CD4-positive, alpha-beta T cell treated with Interleukin-2 at 100 ng/mL for 4 hours (primary cell): ENCODE measurements at places on chromosomes 4 and X.

- DNase-seq = no peak
Observed at GRCh38 chr4:147547314-147548056, 66.6 kb downstream of the EDNRA start.

GRCh38 chr4:78100060-78100459 is 42.9 kb downstream of the FRAS1 start:
- no peak for DNase-seq

- no peak for DNase-seq
Observed at GRCh38 chr4:106676173-106676921, 307.8 kb upstream of the GIMD1 start.

- DNase-seq = peak; percentile 15
Observed at GRCh38 chrX:136697156-136697555, 49.2 kb downstream of the CD40LG start.

- no peak for DNase-seq
Observed at GRCh38 chr4:138981930-138982390, 33.6 kb upstream of the NOCT start.

DNA sequence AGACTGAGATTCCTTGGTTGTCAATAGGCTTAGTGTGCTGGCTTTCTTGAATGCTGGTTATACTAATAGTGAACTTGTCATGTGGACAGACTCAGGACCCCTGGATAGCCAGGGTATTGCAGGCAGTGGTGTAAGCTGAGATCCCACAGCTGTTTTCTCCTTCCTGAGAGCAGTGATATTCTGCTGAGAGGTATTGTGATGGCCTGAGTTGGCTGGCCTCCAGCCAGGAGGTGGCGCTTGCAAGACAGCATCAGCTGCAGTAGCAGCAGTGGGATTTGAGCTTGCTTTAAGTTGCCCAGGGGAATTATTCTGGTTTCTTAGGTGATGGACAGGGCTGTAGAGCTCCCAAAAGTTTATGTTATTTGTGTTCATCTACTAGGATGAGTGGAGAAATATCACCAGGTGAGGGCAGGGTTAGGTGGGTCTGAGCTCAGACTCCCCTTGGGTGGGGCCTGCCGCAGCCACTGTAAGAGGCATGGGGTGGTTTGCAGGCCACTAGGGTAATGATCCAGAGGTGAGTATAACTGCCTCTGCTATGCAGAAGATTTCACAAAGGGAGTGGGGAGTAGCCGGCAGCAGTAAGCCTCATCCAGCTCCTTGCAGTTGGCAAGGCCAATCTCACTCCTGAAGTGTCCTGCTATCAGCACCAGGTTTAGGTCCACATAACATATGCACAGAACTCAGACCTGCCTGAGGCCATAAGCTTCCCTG is 66.2 kb downstream of the IL15 start:
- no peak for DNase-seq

- peak; percentile 38 for DNase-seq
Observed at GRCh38 chr4:143773998-143774895, 73.8 kb upstream of the FREM3 start.

- DNase-seq = no peak
Observed at GRCh38 chrX:53018627-53019026, 30.0 kb upstream of the GPR173 start.

DNA sequence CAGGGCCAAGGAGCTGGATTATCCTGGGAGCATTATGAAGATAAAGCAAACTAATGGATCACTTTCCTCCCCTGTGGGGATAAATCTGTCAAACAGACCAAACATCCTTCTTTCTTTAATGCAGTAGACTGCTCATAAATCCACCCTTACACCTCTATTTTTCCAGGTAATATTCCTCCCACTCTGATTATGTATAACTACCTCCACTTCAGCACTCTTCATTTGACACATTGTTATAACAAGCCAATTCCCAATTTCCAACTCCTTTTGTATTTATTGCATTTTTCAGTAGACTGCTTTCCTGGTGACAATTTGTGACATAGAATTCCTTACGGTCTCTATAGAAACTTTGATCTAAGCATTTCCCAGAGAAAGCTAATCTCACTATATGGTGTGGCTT is 115.0 kb upstream of the PRKG2 start:
- DNase-seq = no peak

- DNase-seq = no peak
Observed at GRCh38 chr4:114927881-114928280, 185.5 kb downstream of the NDST4 start.

DNA sequence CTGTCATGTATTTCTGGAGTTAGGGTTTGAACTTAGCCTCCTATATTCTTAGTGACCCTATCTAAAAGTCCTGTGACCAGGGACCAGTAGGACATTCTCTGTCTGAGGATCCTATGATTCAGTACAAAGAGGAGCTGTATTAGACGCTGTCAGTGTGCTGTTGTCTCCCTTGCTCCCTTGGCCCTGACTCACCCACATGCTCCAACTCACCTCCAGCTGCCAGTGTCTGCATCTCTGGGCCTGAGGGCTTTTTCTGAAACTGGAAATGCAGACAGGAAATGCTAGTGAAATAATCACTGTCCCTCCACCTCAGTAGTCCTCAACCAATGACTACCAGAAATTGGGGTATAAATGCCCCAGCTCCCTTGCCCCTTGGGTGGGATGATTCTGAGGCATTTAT is 535.3 kb upstream of the RPS6KA3 start:
- DNase-seq = no peak

GRCh38 chr4:15781427-15782095 is 3.4 kb downstream of the CD38 start:
- no peak for DNase-seq

- DNase-seq = no peak
Observed at GRCh38 chrX:13198056-13198761, 121.6 kb downstream of the ATXN3L start.

- no peak for DNase-seq
Observed at GRCh38 chr4:42492962-42493361, 95.7 kb downstream of the SHISA3 start.

GRCh38 chr4:188109157-188109755 is at the start of gene TRIML2:
TRIML2 (minus strand) TSS chr4:188109603; CDS start chr4:188105368, 4,235 bp downstream.
- no peak for DNase-seq

DNA sequence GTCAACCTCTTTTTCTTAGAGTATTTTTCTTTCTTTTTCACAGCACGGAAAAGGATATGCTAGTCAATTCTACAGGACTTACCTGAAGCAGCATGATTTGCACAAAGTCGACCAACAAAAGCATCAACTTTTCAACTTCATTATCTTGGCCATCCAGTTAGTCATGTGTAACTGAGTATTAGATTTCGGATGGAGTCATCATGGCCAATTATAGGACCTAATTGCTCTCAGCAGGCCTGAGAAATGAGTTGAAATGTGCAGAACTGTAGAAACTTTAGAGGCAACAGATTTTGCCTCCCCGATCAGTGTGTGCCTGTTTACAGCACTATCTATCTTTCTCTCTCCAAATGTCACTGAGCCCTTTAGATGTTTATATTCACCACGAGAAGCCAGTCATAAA is 41.0 kb downstream of the PCDH10 start:
- no peak for DNase-seq

DNA sequence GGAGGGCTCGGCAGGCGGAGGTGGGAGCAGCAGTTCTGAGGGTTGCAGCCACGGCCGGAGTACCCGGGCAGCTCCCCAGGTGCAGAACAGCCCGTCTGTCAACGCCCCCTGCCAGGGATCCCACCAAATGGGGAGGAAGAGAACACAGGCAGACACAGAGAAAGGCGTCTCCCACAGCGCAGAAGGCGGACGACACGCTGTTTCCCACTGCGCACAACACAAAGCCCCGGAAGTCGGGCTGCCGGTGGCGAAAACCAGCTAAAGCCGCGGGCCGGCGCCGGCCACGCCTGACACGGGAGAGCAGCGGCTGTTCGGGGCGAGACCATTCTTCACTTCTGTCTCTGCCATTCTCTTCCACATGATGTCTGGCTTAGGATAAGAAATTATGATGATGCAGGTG is 31.6 kb downstream of the CTBP1 start:
- no peak for DNase-seq

DNA sequence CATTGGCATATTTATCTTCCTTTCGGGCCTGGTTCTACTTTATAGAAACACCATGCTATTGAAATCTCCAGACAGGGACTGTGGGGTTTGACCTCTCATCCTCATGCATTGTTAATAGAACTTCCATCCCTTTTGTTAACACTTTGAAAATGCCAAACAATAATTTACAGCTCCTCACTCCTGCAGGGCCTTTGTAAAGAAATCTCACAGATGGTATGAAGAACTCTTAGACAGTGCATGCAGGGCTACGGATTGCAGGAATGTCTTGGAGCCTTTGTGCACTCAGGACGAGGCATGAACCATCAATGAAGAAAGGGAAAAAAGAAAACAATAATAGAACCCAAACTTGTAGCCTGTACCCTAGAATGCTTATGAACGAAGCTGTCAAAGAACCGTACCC is 92.8 kb upstream of the TMEM47 start:
- no peak for DNase-seq

GRCh38 chrX:148885203-148885602 is 384.8 kb downstream of the AFF2 start:
- DNase-seq = no peak

DNA sequence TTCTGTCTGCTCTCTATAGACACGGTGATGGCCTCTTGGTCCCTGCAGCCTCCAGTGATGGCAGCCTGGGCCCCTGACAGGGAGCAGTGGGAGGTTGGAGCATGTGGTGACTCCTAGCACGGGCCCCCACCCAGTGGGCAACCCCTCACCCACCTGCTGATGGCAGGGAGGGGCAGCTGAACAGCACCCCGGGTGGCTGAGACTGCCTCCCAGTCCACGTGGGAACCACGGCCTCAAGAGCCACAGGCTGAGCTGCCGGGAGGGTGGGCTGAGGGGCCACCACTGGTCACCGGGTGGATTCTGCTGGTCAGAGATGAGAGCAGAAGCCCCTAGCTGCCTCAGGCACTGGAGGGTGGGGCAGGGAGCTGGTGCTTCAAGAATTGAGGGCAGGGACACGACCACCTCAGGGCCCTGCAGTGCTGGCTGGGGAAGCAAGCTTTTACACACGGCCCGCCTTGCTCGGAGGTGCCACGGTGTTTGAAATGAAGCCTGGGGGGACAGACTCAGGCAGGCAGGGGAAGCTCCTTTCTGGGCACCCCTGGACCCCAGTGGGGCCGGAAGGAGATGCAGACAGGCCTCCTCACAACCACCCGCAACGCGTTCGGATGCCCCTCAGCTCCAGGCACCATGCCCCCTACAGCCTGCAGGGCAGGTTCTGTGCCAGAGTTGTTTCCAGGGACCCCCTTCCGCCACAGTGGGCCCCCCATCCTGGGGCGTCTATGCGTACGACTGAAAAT is 6.3 kb upstream of the HAUS3 start:
- no peak for DNase-seq

DNA sequence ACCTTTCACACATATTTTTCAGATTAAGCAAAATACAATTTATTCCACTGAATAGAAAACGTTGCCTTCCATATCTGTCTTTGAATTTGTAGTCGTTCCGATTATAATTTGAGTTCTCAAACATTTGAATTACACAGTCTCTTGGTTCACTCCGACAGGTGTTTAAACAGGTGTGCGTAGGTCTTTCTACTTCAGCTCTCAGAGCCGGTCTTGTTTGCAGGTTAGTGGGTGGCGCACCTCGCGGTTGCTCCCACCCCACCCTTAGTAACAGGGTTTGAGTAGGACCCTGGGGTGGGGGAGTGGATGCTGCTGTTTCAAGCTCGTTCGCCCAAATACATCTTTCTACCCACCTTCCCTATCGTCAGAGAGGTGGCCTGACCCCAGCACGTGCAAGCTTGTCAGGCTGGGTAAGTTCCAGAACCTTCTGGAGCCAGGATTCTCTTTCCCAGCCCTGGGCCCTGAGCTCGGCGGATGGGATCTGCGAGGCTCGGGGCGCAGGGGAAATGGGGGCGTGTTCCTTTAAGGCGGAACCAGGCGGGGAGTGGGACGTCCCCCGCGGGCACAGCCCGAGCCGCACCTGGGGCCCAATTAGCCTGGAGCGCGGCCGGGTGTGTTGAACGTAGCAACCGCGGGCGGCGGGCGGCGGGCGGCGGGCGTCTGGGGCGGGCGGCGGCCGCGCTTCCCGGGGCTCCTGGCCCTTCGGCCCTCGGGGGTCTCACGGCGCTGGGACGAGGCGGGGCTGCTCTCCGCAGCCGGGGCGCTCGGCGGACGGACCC is at the start of gene FAM149A:
Gene FAM149A (plus strand): TSS at position 591 of the 776 bp plus-strand sequence.
- peak; percentile 27 for DNase-seq

- DNase-seq = no peak
Observed at GRCh38 chr4:95599777-95600400, 51.1 kb upstream of the UNC5C start.

DNA sequence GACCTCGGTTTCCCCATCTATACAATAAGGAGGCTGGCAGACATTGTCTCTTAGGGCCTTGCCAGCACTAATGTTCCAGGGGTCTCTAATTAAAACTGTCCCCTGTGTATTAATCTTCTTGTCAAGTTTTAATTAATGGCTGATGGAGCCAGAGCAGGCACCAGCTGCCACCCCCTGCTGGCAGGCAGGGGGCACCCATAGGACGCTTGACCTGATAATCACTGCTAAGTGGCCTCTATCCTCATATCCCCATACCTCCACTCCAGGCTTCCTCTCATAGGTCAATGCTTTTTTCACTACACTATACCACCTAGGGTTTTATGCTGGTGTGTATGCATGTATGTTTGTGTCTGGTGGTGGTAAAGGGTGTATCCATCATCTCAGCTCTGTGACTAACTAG is 89.4 kb downstream of the EFNB1 start:
- DNase-seq = no peak

DNA sequence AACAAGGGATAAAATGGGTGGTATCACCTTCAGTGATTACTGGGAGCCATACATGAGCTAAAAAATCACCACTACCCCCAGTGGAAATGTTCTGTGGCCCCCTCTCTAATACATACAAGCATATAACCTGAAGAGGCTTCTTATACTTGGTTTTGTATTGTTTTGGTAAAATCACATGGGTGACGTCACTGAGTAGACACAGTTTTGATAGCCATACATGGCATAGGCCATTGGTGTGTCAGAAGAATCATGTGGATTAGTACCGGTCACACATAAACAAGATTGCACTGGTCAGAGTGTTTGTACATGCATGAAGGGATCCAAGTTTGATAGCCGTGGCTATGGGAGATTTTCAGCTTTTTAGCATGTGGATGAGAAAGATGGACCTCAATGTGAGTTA is 131.9 kb upstream of the RADX start:
- DNase-seq = no peak

GRCh38 chrX:8323356-8323755 is 141.3 kb upstream of the VCX3B start:
- no peak for DNase-seq

- peak; percentile 30 for DNase-seq
Observed at GRCh38 chrX:38811515-38812243, 10.4 kb downstream of the MID1IP1 start.
